Tibial artery (tissue), 4 donors: ENCODE measurements at places on chromosomes 4 and X.

GRCh38 chr4:181674315-181674875, 568.8 kb upstream of the TENM3 start:
- H3K4me3 ChIP-seq, result no peak overlapping the region
- DNase-seq, result no peak
- no peaks in the 10 kb centered on the region for H3K27me3 ChIP-seq
- no peaks in the 10 kb centered on the region for H3K4me1 ChIP-seq

DNA sequence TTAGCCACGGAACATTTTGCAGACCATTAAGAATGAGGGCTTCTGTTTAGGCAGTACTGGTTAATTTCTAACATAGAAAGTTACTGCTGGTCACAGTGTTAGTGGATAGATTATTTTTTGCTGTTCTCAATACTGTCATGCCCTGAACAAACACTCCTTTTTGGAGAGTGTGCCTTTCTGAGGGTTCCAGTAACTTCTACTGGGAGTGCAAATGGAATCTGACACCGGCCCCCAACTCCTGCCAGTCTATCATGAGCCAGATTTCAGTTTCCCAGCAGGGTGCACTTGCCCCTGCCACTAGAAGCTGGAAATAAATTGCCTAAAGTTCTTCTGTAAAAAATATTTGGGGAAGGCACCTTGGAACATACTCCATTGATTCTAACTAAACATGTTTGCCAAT, 224.4 kb upstream of the GPC4 start:
- H3K36me3 ChIP-seq, result no peaks in the 10 kb centered on the region
- peaks cover 11% of the 10 kb centered on the region for H3K4me1 ChIP-seq
- H3K4me3 ChIP-seq, result no peak overlapping the region
- H3K27me3 ChIP-seq, result no peaks in the 10 kb centered on the region
- H3K27ac ChIP-seq, result no peak overlapping the region

GRCh38 chr4:23373261-23373660, 516.6 kb downstream of the PPARGC1A start:
- H3K27ac ChIP-seq, result no peak overlapping the region
- no peak overlapping the region for H3K4me3 ChIP-seq
- H3K4me1 ChIP-seq, result no peaks in the 10 kb centered on the region

GRCh38 chr4:1331591-1332353, 15.2 kb upstream of the UVSSA start:
- no peaks in the 10 kb centered on the region for H3K4me1 ChIP-seq
- peaks cover 36% of the 10 kb centered on the region for H3K36me3 ChIP-seq
- DNase-seq, result no peak
- no peak overlapping the region for H3K27ac ChIP-seq

DNA sequence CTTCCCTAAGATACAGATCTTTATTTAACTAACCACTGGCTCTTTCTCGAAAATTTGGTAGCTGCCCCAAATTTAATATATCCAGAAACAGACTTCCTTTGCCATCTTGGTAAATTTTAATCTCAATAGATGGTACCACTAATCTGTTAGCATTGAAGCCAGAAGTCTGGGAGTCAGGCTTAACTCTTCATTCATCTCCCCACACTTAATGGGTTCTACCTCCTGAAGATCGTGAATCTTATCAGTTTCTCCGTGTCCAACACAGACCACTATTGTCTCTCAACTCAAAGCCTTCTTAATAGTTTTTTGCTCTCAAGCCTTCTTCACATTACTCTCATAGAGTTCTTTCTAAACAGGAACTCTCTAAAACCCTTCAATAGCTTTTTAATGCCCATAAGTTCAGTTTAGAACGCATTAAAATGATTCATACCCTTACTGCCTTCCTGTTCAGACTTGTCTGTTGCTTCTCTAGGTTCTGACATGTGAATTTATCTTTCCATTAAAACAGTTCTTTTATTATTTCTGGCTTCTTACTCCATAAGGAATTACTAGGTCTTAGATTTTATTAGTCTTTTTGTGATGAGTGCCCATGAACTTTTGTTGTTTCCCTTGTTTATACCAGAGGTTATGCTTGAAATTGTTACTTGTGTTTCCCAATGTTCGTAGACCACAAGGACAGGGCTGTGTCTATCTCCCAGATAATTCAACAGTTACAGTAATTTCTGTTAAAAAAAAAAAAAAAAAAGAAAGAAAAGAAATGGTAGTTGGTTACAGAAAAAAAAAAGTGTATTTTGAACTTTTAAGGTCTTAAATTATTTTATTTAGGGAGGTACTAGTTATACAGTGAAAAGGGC, 54.7 kb downstream of the SMARCAD1 start:
- peaks cover 8% of the 10 kb centered on the region for H3K36me3 ChIP-seq
- H3K4me1 ChIP-seq, result no peaks in the 10 kb centered on the region
- no peak overlapping the region for H3K4me3 ChIP-seq
- DNase-seq, result no peak
- H3K27ac ChIP-seq, result no peak overlapping the region
